Kidney (tissue), 22 donors: ENCODE measurements at places on chromosomes 16 and 17. TPM values are rescaled to one million over a fixed set of nuclear protein-coding genes. Genes with fewer than 3 reads are reported as not detected.

GRCh38 chr16:71414038-71414437 lies 27.8 kb downstream of the TLE7 start:
- no peaks in the 10 kb centered on the region for H3K4me1 ChIP-seq
- H3K36me3 ChIP-seq: no peaks in the 10 kb centered on the region
- H3K27ac ChIP-seq: no peak overlapping the region
- no peak overlapping the region for H3K4me3 ChIP-seq
- no peaks in the 10 kb centered on the region for H3K27me3 ChIP-seq

GRCh38 chr16:63813862-63814261 lies 1308.0 kb downstream of the CDH11 start:
- DNase-seq: no peak
- H3K4me3 ChIP-seq: no peak overlapping the region
- no peaks in the 10 kb centered on the region for H3K27me3 ChIP-seq
- no peaks in the 10 kb centered on the region for H3K4me1 ChIP-seq

DNA sequence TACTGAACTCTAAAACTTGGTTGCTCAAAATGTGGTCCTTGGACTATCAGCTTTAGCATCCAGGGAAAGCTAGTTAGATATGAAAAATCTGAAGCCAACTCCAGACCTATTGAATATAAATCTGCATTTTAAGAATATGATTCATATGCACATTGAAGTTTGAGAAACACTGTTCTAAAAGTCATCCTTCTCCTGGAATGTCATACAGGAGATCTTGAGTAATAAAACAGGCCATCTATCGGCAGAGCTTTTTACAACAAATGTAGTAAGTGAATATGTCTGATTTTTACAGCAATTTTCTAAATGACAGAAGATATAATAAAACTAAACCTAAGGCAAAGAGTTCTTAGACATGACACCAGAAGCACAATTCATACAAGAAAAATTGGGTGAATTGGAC lies 140.4 kb downstream of the PMP22 start:
- H3K4me3 ChIP-seq: no peak overlapping the region
- no peaks in the 10 kb centered on the region for H3K36me3 ChIP-seq
- H3K4me1 ChIP-seq: no peaks in the 10 kb centered on the region
- H3K27ac ChIP-seq: no peak overlapping the region

DNA sequence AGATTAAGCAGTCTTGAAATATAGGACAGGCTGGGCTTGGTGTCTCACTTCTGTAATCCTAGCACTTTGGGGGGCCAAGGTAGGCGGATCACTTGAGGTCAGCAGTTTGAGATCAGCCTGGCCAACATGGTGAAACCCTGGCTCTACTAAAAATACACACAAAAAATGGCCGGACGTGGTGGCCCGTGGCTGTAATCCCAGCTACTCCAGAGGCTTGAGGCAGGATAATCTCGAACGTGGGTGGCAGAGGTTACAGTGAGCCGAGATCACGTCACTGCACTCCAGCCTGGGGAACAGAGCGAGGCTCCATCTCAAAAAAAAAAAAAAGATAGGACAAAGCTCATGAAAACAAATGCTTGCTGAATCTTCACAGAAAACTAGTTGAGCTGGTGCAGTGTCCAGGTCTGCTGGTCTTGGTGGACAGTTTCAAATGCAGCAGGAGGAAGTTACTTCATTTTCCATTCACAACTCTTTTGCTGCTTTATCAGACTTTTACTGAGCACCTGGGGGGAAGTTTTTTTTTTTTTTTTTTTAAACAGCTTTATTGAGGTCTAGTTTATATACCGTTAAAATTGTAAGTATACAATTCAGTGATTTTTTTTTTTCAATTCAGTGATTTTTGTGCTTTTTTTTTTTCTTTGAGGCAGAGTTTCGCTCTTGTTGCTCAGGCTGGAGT lies 45.2 kb downstream of the SNX29 start:
- H3K27me3 ChIP-seq: no peaks in the 10 kb centered on the region
- H3K27ac ChIP-seq: no peak overlapping the region
- DNase-seq: no peak
- H3K4me3 ChIP-seq: no peak overlapping the region
- H3K36me3 ChIP-seq: no peaks in the 10 kb centered on the region

ANKRD40CL gene
- not detected for total RNA-seq

DNA sequence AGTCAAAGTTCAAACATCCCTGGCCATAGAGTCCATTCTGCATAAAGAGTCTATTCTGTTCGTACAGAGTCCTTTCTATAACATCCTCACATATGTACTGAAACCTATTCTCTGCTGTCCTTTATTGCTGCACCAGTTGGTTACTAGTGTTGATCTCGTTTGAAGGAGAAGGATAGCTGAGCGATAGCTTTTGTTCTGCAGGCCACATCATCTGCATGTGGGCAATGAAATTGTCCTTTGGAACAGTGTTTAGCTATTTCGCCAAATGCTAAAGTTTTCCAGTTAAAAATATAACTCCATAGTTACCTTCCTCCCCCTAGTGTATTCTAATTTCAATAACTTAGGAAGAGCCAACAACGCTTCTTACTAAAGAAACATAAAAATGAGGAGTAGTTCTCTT lies 6.0 kb downstream of the RHOT1 start:
- H3K36me3 ChIP-seq: peaks cover 5% of the 10 kb centered on the region
- H3K27me3 ChIP-seq: no peaks in the 10 kb centered on the region
- H3K4me1 ChIP-seq: no peaks in the 10 kb centered on the region
- DNase-seq: no peak

GP2 gene
- total RNA-seq: 0.94 TPM

ITGAX gene
- total RNA-seq: 11.9 TPM

DNA sequence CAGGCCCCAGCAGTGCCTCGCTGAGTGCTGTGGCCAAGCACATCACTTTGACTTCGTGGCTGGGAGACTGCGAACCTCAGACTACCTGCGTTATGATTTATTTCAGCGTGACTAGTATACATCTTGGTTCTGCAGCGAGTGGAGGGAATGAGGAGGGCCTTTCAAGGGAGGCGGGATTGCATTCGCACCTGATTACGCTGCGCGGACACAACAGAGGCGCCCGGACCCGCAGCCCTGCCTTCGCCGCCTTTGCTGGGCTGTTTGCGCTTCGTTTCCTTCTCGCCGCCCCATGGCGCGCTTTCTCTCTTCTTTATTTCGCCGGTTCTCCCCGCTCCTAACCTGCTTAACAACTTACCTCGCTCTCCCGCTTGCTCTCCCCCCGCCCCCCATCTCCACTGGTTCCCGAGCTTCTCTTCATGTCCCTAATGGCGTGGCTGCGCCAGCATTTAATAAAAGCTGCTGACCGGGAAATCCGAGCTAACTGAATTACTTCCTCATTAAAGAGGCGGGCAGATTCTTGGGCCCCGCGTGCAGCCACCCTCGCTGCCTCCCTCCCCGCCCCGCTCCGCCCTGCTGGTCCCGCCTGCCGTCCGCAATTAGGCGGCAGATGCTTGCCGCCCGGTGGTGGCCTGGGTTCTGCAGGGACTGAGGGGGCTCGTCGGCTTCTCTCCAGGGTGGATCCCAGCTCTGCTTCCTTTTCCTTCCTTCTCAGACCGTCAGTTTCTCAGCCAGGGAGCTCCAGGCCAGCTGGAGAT lies 257.6 kb upstream of the SDK2 start:
- H3K4me3 ChIP-seq: no peak overlapping the region
- no peak overlapping the region for H3K27ac ChIP-seq
- DNase-seq: peak; percentile 79
- peaks cover 4% of the 10 kb centered on the region for H3K4me1 ChIP-seq
- H3K27me3 ChIP-seq: no peaks in the 10 kb centered on the region

DNA sequence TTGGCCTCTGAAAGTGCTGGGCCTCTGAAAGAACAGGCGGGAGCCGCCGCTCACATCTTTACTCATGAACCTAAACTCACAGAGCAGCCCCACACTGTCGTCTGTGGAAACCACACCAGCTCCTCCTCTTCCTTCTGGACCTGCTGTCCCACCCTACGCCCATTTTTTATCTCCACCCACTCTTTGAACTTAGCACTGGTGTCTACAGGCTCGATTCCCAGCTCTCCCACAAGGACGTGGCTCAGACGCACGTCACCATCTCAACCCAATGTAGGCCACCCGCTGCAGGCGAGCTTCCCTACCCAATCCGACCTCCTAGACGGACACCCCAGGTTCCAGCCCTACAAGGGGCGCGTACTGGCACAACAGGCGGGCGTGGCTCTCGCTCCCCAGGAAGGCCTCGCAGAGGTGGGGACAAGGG lies 62.2 kb downstream of the NXN start:
- H3K4me3 ChIP-seq: no peak overlapping the region
- no peaks in the 10 kb centered on the region for H3K36me3 ChIP-seq
- DNase-seq: peak; percentile 68
- no peaks in the 10 kb centered on the region for H3K4me1 ChIP-seq

GRCh38 chr17:47276868-47277267 lies 23.2 kb downstream of the ITGB3 start:
- no peaks in the 10 kb centered on the region for H3K27me3 ChIP-seq
- no peaks in the 10 kb centered on the region for H3K36me3 ChIP-seq
- H3K27ac ChIP-seq: peak overlapping the region; percentile 91
- H3K4me3 ChIP-seq: no peak overlapping the region
- peak; percentile 89 for DNase-seq

DNA sequence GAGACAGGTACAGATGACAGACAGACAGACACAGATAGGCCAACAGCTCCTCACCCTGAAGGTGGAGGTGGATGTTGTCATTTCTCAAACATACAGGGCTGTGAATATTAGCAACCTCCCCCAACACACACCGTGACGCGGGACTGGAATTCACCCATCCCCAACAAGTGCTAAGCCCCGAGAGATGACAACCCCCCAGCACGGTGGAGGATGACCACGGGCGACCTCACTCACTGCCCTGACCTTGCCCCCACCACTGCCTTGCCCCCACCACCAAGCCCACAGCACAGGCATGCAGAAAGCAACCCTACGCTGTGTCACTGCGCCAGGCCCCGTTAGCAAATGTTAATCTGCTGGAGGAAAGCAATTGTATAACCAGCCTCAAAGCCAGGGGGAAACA lies 4.9 kb upstream of the KRT17 start:
- no peak for DNase-seq
- no peaks in the 10 kb centered on the region for H3K36me3 ChIP-seq
- H3K4me1 ChIP-seq: no peaks in the 10 kb centered on the region
- no peaks in the 10 kb centered on the region for H3K27me3 ChIP-seq
- H3K27ac ChIP-seq: no peak overlapping the region

FAM222B gene
- 31.0 TPM for total RNA-seq

DNA sequence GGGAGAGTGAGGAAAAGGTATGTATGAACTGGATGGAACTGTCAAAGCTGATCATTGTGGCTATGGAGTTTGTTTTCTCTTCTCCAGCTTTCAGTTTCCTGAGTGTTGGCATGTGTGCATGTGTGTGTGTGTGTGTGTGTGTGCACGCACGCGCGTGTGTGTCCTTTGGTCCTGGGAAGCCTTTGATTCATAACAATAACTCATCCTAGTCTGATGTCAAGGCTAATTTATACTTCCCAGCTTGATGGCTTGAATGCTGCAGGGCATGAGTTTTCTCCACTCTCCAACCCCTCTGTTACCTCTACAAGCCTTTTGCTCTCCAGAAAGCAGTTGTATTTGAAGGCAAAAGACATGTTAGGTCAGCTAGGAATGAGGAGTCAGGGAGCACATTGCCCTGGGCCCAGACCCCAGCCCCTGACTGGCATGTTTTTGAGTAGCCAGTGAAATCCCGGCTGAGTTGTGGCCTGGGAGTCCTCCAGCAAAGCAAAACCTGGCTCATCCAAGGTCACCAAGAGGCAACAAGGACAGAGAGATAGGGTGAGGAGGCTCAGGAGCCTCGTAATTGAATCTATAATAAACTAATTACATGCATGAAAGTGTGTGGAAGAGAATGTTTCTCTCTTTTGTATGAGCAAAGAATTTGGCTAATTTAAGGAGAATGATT lies 8.9 kb upstream of the CDC42EP4 start:
- H3K27ac ChIP-seq: no peak overlapping the region
- DNase-seq: peak; percentile 56
- no peaks in the 10 kb centered on the region for H3K36me3 ChIP-seq
- peaks cover 8% of the 10 kb centered on the region for H3K4me1 ChIP-seq

QRICH2 gene
- 2.0 TPM for total RNA-seq

GRCh38 chr17:33447090-33447489 lies 154.0 kb upstream of the ASIC2 start:
- H3K4me1 ChIP-seq: no peaks in the 10 kb centered on the region
- H3K4me3 ChIP-seq: no peak overlapping the region
- no peaks in the 10 kb centered on the region for H3K36me3 ChIP-seq
- no peak for DNase-seq
- H3K27ac ChIP-seq: no peak overlapping the region

DNA sequence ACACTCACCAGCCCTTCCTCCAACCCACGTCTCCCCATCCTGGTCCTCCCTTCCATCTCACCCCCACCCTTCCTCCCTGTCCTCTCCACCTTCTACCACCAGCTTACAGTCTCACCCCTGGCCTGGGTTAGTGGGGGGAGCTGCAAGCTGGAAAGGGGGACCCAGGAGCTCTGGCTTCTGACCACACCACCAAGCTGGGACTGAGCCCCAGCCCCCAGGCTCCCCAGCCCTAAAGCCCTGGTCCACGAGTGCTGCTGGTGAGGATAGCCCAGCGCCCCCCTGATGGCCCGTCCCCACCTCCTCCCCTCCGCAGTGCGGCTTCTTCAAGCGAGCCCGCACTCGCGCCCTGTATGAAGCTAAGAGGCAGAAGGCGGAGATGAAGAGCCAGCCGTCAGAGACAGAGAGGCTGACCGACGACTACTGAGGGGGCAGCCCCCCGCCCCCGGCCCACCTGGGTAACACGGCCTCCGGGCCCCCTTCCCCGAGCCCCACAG lies 7.2 kb upstream of the PDK2 start:
- H3K36me3 ChIP-seq: peaks cover 13% of the 10 kb centered on the region
- no peak overlapping the region for H3K27ac ChIP-seq
- no peak for DNase-seq
- H3K4me1 ChIP-seq: no peaks in the 10 kb centered on the region
- H3K4me3 ChIP-seq: no peak overlapping the region

- H3K27me3 ChIP-seq: no peaks in the 10 kb centered on the region
- no peak overlapping the region for H3K4me3 ChIP-seq
- no peaks in the 10 kb centered on the region for H3K4me1 ChIP-seq
- H3K27ac ChIP-seq: no peak overlapping the region
- no peaks in the 10 kb centered on the region for H3K36me3 ChIP-seq
Measured at GRCh38 chr16:56334761-56335160, 90.6 kb downstream of the AMFR start.

DNA sequence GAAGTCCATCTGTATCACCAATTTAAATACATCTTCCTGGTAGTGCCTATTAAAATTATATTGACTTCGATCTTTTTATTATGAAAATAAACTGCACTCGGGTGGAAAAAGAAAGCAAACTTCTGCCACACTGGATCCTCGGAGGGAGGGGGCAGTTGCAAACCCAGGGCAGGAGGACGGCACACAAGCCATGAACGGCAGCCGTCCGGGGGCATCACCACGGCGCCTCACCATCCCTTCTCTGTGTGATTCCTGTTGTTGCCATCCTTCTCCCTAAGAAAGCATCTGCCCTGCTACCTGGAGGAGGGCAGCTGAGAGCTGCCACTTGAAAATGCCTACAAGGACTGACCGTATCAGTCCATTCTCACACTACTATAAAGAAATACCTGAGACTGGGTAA lies 53.9 kb upstream of the ENPP7 start:
- no peak overlapping the region for H3K4me3 ChIP-seq
- H3K36me3 ChIP-seq: no peaks in the 10 kb centered on the region
- DNase-seq: no peak
- H3K27me3 ChIP-seq: no peaks in the 10 kb centered on the region
- H3K27ac ChIP-seq: no peak overlapping the region
